Activated CD4-positive, alpha-beta T cell treated with anti-CD3 and anti-CD28 coated beads, Interleukin-2, amount 10 ng/mL, durations not matched to agents 7 days and 5 days (primary cell): ENCODE measurements at places on chromosomes 7 and 10. TPM values are rescaled to one million over a fixed set of nuclear protein-coding genes. Genes with fewer than 3 reads are reported as not detected.

MCU gene
- total RNA-seq = 13.4 TPM

NKX2-3 gene
- total RNA-seq = not detected

AGR3 gene
- total RNA-seq = not detected

YKT6 gene
- total RNA-seq = 62.6 TPM

TFR2 gene
- 9.8 TPM for total RNA-seq

NUDT13 gene
- total RNA-seq = 1.5 TPM

SLC39A12 gene
- not detected for total RNA-seq

C10orf53 gene
- total RNA-seq = not detected

GAD2 gene
- total RNA-seq = not detected

TAS2R5 gene
- total RNA-seq = 1.2 TPM

PLPP4 gene
- not detected for total RNA-seq

HKDC1 gene
- total RNA-seq = 10.9 TPM

LRRC17 gene
- total RNA-seq = 0.58 TPM

FGFR2 gene
- total RNA-seq = not detected

DNA sequence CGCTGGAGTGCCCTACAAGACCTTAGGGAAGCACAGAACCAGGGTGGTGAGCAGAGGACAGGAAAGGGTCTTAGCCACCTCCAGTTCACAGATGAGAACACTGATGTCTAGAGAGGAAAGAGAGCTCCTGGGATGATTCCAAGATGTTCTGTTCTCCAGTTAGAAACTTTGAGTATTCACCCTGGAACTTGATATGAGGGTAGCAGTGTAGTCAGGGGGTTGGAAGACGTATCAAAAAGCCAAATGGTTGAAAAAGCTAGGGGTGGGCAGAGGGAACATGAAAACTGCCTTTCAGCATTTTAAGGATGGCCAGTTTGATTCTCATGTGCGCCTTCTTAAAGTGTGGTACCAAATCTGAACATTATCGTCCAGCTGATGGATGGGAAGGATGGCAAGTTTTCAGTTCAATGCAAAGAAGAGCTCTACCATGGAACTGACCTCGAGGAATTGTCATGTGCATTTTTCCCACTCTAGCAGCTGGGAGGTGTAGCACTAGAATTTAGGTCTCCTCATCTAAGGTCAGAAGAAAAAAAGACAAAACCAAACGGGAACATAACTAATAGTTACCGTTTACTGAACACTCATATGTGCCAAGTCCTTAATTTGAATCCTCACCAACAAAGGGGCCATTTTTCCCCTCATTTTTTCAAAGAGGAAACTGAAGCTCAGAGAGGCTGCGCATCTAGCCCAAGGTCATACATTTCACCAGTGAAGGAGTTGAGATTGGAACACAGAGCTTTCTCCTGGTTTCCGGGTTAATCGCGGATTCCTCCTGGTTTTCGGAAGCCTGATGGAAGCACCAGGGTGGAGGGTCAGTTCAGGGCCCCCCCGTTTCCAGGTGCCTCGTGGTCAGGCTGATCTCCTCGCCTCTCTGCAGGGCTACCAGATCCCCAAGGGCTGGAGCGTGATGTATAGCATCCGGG, 6.0 kb upstream of the CYP26A1 start:
- no peak for DNase-seq

DNA sequence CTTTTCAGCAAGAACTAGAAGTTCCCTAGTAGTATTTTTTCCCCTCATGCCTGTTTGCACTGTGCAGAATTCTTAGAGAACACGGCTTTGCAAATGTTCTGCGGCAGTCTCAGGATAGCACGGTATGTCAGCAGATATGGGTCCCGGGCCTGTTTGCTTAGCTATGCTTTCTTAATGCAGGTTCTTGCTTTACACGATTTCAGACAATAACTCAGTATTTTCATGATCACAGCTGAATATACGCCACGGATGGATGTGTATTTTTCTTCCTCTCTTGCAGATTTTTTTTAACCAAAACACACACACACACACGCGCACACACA, 137.3 kb downstream of the HECW1 start:
- no peak for DNase-seq

- no peak for DNase-seq
These were observed 363.6 kb downstream of the ANKRD30A start for GRCh38 chr10:37488792-37489657.

DNA sequence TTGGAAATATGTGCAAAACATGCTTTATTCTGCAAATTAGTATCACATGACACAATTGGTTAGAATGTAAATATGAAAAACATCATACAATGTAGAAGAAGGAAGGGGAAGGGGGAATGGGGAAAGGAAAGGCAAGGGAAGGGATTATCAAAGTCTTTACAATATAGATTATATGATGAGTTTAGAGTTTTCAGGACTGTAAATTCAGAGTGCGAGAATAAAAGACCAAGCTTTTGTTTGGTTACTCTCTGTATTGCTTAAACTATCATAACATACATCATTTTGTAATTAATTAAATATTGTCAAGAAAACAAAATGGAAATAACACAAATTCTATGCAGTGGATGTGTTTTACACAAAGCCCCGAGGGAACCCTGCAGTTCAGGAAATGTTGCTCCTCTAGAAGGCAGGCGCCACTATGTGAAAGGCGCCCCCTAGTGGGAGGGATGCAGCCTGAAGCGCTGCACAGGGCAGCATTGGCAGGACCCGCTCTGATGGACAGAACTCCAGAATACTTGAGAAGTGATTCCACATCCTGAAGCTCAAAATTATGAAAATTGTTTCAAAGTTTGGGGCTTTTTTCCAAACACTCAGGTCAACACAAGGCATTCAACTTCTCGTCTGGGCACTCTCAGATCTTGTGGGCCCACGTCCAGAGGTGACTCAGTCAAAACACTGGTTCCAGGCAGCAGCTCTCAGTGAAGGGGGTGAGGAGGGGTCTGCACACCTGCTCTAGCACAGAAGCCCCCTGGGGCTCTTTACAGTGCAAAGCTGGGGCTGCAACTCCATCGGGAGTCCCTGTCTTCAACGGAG, 31.6 kb upstream of the TMEM254 start:
- peak; percentile 74 for DNase-seq

DNA sequence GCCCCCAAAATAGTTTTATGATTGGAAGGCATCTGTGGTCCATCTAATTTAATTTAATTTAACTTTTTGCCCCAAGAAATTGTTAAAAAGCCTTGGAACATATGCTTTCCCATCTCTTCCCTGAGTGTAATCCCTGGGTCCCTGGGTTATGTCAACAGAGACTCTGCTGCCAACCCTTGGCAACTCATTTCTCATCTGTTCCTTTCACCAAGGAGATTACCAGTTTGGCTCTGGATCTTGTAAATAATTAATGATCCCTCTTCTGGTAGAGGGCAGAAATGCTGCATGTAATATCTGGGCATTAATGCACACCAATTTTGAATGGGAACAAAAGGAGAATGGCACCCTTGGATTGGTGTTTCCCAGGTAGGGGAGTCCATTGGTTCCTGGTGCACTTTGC, 514.2 kb downstream of the CCSER2 start:
- DNase-seq = no peak

GRCh38 chr7:28166982-28167715, 13.4 kb downstream of the JAZF1 start:
- DNase-seq = no peak

DNA sequence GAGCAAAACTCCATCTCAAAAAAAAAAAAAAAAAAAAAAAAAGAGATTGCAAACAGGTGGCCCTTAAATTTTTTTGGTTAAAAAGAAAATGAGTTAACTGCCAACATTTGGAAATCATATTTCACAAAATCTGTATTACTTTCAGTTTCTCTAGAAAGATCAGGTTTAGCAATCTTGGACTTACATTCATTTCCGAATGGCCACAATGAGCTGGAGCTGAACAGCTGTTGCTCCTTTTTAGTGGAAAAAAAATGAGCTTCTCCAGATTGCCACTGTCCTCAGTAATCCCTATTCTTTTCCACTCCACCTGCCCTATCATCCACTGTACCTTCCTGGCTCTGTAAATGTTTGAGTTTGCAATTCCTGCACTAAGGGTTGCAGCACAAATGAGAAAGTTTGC, 43.6 kb downstream of the RAB11FIP2 start:
- DNase-seq = no peak

DNA sequence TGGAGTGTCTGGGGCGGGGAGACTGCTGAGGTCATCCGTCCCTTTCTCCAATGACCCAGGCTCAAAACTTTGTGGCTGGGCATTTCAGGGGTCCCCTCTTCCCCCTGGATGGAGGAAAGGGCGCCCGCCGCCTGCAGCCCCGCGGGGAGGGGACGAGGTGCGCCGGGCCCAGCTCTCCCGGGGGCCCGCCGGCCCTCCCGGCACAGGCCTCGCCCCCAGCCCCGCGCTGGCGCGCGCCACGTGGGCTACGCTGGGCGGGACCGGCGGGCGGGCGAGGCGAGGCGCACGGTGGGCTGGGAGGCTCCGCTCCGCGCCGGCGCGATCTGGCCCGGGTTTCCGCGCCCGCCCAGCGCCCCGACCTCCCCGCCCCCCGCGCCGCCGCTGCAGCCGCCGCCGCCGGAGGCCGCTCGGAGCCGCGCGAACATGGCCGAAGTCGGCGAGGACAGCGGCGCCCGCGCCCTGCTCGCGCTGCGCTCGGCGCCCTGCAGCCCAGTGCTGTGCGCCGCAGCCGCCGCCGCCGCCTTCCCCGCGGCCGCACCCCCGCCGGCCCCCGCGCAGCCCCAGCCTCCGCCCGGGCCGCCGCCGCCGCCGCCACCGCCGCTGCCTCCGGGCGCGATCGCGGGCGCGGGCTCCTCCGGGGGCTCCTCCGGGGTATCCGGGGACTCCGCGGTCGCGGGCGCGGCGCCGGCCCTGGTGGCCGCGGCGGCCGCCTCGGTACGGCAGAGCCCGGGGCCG, at the start of gene FOXK1:
Gene FOXK1, plus strand, starts transcription at position 410 of the 735 bp plus-strand sequence. Its CDS starts 14 bp downstream, at position 424.
- peak; percentile 78 for DNase-seq

- DNase-seq = no peak
These were observed 6.1 kb upstream of the NOM1 start for GRCh38 chr7:156943091-156944041.

GRCh38 chr10:71725998-71726579, 6.5 kb upstream of the C10orf105 start:
- DNase-seq = peak; percentile 63

DNA sequence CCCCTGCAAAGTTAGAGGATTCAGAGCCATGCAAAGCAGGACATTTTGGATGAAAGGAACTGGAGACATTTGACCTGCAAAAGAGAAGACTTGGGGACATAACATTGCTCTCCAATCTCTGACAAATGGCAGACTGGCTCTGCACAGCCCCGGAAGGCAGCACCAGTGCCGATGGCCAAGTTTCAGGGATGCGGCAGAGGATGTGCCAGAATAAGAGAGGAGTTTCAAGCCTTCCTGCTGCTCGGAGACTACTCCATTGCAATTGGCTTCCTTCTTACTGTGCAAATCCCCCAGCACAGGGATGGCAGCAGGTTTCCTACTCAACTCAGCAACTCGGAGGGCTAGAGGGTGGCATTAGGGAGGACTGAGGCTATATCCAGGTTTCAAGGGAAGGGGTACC, 268.8 kb upstream of the ZMIZ1 start:
- DNase-seq = no peak

DNA sequence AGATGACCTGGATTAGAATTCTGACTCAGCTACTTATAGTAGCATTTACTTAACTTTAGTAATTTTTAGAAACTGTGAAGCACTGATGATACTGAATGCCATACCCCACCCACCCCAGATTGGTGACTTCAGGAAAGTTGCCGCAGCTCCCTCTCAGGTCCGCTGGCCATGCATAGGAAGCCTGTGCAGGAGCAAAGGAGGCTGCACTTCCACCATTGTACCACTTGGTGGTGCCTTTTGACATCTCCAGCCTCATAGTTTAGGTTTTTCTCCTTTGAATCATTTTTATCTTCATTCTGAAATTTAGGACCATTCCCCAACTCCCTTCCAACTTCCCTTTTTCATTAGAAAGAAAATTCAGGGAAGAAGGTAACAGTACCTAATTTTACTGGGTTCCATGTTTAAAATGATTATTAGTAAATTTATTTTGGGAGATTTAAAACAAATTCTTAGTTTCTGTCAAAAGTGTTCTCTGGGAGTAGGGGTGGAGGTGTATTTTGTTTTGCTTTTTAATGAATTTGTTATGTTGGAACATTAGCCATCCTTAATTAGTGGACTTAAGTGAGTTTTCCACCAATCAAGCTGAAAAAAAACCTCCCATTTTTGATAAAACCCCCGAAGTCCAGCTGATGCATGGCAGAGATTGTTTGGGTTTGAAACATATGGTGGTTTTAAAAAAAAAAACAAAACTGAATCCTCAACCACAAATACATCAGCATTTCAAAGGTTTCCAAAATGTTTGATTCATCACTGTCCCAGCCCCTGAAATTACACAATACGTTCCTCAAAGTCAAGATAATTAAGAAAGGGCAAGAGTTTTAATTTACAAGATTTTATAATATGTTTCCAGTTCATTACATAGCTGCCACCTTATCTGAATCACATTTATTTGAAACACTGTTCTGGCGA, 109.6 kb downstream of the WNT2 start:
- DNase-seq = peak; percentile 44

- DNase-seq = peak; percentile 14
These were observed 75.5 kb upstream of the CAPZA2 start for GRCh38 chr7:116786791-116787443.

DNA sequence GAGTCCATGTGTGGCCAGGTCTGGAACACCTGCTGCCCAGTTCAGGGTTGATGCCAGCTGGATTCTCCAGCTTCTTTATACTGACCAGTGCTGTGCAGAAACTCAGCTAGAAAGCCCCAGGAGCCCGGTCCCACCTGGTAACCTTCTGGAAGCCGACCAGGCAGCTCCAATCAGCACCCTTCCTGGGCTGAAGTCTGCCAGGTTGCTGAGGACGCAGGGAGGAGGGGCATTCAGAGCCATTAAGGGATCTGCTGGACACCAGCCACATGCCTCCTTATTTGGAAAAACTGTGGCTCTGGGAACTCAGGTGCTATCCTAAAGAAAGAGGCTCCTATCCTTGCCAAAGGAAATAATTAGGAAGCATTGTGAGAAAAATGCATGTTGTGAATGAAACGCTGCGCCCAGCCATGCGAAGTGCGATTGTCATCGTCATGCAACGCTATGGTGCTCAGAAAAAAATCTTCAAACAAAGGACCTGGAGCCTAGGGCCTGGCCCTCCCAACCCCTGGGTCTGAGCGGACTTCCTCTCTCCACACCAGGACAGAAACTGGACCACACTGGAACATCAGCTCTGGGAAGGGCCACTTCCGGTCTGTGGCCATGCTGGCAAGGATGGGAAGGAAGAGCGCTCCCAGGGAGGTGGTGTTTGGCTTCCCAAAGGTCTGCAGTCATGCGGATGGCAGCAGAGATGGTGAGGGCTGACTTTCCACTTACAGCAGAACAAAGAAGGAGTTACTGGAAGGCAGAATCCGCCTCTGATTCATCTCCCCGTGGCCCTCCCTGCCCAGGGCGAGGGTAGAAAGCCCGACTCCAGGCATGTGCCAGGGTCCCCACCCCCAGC, 90.1 kb downstream of the FAM53B start:
- no peak for DNase-seq

- DNase-seq = no peak
These were observed 65.0 kb downstream of the FBXL13 start for GRCh38 chr7:103009466-103010185.

GRCh38 chr10:99450624-99451498, 20.4 kb upstream of the GOT1 start:
- DNase-seq = no peak

GRCh38 chr7:30974605-30975255, 11.0 kb downstream of the GHRHR start:
- peak; percentile 41 for DNase-seq

GRCh38 chr10:115771755-115772154, 501.3 kb downstream of the GFRA1 start:
- DNase-seq = no peak
